Bone marrow (tissue), 2 donors: ENCODE measurements at places on chromosomes 5 and 9.

GRCh38 chr9:14535161-14535955, 157.9 kb downstream of the ZDHHC21 start:
- DNase-seq: no peak

DNA sequence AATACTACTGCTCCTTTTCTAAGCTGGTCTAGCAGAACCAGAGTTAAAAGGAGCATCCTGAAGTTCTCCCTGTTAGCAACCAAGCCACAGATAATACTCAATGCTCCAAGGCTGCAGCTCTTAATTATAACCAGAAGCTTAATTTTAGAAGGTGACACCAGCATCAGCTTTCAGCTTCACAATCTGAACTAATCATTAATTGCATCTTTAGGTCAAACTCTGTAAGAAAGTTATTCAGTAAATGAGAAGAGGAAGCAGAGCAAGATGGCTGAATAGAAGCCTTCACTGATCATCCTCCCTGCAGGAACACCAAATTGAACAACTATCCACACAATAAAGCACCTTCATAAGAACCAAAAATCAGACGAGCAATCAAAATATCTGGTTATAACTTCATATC, 38.5 kb downstream of the APBA1 start:
- DNase-seq: no peak

DNA sequence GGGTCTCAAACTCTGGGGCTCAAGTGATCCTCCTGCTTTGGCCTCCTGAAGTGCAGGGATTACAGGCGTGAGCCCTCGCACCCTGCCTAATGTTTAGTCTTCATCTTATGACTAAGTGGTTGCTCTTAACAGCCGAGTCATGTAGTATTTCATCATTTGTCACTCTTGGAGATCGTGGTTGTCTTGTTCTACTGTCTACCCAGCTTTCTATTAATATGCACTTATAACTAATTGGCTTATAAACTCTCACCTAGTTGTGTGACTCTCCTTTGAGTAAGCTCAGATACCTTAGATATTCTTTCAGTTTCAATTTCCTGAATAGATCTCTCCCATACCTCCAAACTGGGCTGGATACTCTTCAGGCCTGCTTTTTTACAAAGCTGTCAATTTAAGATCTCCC, 19.9 kb downstream of the SLC44A1 start:
- no peak for DNase-seq

- no peak for DNase-seq
These were observed 29.3 kb downstream of the ZDHHC11 start for GRCh38 chr5:821504-821903.

DNA sequence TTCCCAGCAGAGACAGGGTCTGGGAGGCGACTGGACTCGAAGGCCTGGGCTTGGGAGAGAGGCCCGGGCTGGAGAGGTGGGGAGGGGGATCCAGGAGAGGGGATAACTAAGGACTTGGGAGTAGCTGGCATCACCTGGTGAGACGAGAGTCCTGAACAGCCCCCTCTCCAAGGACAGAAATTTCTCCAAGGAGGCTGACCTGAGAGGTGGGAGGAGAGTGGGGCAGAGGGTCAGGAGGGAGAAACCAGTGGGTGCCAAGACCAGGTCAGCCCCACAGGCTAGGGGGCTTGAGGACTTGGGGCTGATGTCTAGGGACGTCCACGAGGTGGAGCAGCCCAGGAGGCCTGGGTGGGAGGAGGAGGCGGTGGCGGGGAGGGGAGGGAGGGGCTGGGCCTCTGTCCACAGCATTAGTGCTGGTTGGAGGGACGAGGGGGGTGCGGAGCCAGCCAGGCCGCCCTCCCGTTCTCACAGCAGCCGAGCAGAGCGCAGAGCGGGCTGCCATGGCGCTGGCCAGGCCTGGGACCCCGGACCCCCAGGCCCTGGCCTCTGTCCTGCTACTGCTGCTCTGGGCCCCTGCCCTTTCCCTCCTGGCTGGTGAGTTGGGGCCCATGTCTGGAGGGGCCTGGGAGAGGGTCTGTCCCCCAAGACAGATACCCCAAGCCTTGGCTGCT, at the start of gene CRB2:
TSS of gene CRB2 (plus strand) at position 437 of the 671 bp plus-strand sequence. CDS start at position 501, 64 bp downstream.
- DNase-seq: no peak

DNA sequence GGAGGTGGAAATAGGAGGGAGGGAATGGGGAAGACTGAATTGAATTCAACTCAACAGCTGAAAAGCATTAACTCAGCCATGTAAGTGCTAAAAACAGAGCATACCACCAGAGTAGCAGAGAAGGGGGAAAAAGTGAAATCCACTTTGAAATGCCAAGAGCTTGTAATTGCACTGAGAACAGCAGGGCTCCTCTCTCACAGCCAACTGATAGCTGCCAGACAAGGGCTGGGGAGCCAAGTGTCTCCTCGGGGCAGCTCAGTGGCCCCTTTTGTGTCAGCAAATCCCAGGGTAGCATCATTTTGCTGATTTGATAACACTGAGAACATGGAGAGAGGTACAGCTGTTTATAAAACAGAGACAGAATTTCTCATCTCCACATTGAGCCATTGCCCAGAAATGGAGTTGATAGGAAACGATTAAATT, 182.5 kb downstream of the FRMD3 start:
- no peak for DNase-seq

- no peak for DNase-seq
These were observed 1897.5 kb downstream of the EFNA5 start for GRCh38 chr5:105773241-105773640.

GRCh38 chr5:132439521-132440089, 51.0 kb downstream of the IRF1 start:
- DNase-seq: peak; percentile 29

DNA sequence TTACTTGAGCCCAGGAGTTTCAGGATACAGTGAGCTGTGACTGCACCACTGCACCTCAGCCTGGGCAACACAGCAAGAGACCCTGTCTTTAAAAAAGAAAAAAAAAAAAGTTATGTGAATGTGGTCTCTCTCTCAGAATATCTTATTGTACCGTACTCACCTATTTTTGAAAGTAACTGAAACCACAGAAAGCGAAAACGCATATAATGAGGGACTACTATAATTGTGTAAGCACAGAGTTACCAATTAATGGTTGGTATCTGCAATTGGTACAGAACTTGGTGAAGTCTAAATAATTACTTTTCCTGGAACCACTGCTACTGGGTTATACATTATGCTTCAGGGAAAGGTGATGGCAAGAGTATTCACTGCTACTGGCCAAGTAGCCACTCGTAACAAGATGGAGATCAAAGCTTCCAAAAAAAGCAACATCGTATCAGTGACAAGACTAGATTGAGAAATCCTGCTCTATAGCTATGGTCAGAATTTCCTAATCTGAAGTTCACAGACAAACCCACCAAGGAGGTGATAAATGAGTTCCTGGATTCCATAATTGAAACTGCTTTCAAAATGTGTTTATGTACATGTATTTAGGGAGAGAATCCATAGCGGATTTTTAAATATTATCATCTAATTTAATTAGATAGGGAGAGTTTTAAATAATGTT, 82.7 kb downstream of the NR6A1 start:
- DNase-seq: no peak

GRCh38 chr5:7422316-7423106, 26.6 kb downstream of the ADCY2 start:
- no peak for DNase-seq

GRCh38 chr9:123643518-123643917, 286.4 kb downstream of the DENND1A start:
- no peak for DNase-seq

DNA sequence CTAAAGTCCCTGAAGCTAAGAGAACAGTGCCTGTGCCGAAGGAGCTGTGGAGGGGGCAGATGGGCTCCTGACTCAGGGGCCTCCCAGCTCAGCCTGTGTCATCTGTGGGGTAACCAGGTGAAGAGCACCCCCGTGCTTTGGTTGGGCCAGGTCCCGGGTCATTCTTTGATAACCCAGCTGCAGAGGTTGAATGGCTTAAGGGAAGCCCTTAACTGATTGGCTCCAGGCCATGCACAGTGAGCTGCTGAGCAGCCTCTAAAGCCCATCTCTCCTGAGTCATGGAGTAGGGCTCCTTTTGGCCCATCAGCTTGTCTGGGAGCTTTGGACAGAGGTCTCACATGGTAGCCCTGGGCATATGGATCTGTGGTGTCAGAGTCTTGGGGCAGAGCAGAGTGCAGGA, 28.7 kb downstream of the COL27A1 start:
- no peak for DNase-seq

- no peak for DNase-seq
These were observed 186.6 kb upstream of the PANK3 start for GRCh38 chr5:168765551-168766425.

DNA sequence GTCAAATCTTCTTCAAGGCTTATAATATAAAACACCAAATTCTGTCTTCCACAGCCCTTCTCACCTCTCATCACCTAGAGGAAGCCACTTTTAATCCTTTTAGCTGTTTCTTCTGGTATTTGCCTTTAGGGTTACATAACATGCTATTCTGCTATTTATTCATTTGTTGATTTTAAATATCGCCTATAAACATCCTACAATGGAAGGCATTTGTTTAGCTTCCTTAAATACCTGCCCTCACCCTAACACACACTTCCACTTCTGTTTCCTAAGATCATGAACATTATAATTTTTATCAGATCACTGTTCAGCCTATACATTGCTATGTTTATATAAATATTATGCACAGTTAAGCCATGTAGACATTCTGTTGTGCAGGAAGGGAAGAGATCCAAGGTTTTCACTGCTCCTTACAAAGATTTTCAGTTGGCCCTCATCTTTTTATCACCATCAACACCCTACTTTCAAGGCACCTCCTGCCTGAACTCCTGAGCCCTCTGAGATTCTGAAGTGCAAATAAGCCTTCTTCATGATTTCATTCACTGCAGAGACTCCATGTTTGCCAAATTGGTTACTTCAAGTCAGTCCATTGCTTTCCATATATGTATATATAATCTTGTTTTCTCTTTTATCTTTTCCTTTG, 356.9 kb upstream of the ACTBL2 start:
- no peak for DNase-seq

DNA sequence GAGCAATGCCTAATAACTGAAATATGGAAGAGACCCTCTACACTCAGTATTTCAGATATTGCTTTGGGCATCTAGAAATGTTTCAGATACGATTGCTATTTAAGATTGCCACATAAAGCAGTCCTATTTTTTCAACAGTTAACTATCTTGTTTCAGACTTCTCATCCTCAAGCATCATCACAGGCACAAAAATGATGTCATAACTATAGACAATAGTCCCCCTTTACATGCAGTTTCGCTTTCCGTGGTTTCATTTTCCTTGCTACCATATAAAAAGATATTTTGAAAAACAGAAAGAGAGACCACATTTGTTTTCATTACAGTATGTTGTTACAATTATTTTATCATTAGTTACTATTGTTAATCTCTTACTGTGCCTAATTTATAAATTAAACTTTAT, 347.4 kb downstream of the NDUFS4 start:
- DNase-seq: no peak
